ENCODE measurements at places on chromosomes 13 and 19.

- no peak for ATAC-seq
These were observed 14.3 kb upstream of the ZNF429 start for GRCh38 chr19:21491146-21491545.

DNA sequence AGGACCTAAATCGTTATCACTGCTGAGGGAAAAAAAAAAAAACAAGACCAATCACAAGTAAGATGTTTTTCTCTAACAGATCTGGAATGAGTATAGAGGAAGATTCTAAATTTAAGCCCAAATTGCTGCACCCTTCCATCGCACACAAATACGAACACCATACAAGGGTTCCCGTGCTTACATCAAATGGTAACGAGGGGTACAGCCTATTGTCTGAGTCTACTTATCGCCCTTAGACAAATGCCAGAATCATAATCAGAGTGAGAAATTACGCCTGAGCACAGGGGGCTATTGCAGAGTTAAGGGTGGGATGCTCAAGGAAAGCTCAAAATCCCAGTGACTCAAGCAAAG is 603 bp downstream of the ZC3H13 start:
- peak; percentile 14 for ATAC-seq

- no peak for ATAC-seq
These were observed 52.1 kb upstream of the STK24 start for GRCh38 chr13:98629055-98629454.

GRCh38 chr13:113973218-113974164 is at the start of gene C13orf46:
Gene C13orf46, minus strand, starts transcription at chr13:113974076. Its CDS starts 79 bp downstream, at chr13:113973997.
- ATAC-seq, result no peak

DNA sequence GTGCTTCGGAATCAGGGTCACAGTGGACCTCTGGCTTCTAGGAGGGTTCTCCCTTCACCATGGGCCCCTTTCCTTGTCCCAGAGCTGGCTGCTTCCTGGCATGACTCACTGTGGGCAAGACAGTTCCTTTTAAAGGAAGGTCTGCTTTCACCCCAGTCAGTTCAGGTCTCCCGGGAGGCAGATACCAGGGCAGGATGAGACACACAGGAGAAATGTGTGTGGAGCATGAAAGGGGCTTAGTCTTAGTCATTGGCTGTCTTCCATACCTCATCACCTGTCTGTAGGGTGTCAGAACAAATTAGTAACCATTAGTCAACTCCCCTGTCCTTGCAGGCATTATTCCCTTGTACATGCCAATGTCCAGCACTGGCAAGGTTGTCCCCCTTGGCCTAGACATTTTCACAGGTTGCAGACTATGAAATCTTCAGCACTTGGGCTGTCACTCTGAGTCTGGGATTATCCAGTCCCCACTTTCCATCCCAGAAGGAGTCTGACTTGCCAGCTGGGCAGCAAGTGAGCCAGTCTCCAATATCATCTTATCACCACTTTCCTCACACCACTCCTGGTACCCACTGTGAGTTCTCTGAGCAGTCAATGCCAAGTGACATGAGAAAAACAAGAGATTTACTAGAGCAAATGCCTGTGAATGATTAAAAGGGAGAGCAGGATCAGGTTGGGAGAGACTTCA is 76.8 kb upstream of the MEDAG start:
- peak; percentile 87 for ATAC-seq

GRCh38 chr13:24087605-24088225 is 72.8 kb upstream of the SPATA13 start:
- no peak for ATAC-seq

GRCh38 chr19:14410091-14411051 is 8.8 kb downstream of the DDX39A start:
- no peak for ATAC-seq

DNA sequence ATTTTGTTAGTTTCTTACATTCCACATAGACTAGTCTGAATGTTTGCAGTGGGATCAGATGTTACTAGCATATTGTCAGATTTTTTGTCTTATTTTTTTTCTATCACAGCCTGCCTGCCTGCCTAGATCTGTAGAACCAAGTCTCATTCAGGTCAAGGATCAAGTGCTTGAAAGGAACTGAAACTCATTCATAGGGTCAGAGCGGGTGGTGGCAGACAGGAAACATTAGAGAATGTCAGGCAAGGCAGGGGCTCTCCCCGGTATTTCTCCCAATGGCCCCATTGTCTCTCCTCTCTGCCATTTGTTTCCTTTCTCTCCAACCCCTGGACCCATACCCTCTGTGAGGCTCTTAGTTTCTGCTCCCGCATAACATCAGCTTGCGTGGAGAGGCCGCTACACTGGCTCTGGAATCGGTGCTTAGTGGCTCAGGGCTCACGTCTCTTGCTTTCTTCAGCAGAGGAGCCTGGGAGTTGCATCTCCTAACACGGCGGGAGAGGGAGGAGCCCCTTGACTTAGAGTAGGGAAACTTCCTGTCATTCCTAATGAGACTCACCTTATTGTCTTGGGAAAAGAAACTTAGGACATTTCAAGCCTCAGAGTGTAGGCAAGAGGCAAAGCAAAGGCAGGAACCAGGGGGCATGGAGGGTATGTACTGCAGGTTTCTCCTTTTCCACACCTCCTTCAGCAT is 35.6 kb upstream of the SPATA13 start:
- peak; percentile 19 for ATAC-seq

DNA sequence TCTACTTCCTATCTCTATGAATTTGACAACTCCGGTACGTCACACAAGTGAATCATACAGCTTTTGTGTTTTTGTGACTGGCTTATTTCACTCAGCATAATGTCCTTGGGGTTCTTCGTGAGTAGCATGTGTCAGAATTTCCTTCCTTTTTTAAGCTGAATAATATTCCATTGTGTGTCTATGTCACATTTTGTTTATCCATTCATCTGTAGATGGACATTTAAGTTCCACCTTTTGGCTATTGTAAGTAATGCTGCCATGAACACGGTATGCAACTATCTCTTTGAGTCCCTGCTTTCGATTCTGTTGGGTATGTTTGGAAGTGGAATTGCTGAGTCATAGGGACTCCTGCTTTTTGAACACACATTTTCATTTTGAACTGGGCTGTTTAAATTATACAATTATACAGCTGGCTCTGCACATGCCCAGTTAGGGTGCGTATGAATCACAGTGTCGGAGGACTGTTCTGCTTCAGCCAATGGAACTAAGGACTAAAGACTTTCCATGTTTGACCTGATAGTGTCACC is 43.0 kb upstream of the C13orf42 start:
- ATAC-seq, result peak; percentile 41

DNA sequence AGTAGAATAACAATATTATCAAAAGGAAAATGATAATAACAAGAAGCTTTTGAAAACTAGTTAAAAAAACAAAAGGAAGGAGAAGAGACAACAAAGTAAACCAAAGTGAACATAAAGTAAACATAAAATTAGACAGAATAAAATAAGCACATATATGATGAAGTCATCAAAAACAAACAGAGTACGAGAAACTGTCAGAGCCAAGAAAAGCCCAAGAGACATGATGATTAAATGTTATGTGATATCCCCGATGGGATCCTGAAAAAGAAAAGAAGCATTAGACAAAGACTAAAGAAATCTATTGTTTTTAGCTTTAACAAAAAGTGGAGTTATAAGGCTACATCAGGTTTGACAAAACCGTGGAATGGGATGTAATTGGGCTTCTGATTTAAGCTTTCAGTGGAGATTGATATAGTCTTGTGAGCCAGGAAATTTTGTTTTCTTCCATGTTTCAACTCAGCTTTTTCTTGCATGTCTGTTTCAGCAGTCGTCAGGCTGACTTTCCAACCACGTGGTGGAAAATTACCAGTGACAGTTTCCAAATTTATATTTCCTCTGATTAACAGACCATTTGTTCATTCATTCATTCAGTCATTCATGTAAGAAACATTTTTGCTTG is 64.9 kb downstream of the KL start:
- ATAC-seq, result no peak

- no peak for ATAC-seq
These were observed 49.0 kb downstream of the FREM2 start for GRCh38 chr13:38735665-38736440.

- ATAC-seq, result no peak
These were observed 10.6 kb upstream of the RETN start for GRCh38 chr19:7658219-7658686.

DNA sequence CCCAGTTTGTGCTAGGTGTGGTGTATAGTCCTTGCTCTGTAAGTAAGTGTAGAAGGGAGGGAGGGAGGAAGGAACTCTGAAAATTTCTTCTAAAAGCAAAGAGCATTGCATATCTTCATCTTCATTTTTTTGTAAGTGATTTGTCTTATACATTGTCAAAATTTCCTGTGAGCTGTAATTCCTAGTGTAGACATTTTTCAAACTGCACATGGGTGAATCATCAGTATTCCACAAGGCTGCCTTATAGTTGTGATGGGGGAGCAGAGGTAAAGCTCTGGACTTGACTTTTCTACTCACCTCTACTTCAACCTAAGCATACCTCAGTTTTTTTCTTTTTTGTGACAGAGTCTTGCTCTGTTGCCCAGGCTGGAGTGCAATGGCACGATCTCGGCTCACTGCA is 86.9 kb downstream of the CDK8 start:
- no peak for ATAC-seq

DNA sequence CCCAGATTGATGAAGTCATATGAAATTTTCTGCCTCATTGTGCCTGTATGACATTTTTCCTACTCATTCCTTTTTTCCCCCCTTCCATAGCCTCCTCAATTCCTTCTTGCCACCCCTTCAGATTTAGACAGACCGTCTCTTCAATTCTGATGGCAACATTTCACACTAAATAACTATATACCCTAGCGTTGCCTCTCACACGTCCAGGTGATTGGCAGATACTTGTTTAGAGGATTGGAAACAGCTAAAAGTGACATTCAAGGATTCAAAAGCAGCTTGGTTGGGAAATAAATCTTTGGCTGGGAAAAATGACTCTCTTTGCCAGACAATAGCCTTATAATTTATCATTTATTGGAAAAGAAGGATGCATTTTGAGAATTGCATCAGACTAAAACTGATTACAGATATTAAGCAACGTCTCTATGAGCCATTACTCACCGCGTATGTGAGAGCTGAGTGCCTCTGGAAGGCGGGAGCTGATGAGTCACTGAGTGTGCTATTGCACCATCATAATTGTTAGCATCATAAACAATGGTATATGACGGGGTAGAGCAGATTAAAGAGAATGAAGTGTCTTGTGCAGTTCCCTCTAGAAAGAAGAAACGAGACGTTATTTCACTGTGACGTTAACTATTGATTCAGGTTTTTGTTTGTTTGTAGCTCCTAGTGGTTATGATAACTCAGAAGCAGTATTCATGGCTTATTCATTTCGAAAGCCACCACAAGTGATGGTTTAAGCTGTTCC is 61.1 kb upstream of the FAM216B start:
- peak; percentile 100 for ATAC-seq

Data from esophagus mucosa (tissue), 1 donor.